ENCODE measurements at places on chromosomes 7 and 10.

DNA sequence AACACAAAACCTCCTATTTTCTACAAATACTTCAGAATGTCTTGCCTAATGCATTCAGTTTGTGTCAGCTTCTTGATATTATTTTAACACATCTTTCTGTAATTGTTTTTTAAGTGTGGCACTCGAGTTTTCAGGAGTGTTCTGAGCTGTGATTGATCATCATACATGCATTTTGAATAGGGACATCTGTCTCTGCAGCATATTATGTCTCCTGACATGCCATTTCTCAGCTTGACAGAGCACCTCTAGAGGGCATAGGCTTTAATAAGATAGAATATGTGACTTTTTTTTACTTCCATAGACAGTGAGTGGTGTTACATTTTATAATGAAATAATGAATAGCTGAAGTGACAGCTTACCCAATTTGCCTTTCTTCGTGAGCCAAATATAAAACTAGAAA lies 219.2 kb upstream of the HDAC9 start:
- DNase-seq: no peak

DNA sequence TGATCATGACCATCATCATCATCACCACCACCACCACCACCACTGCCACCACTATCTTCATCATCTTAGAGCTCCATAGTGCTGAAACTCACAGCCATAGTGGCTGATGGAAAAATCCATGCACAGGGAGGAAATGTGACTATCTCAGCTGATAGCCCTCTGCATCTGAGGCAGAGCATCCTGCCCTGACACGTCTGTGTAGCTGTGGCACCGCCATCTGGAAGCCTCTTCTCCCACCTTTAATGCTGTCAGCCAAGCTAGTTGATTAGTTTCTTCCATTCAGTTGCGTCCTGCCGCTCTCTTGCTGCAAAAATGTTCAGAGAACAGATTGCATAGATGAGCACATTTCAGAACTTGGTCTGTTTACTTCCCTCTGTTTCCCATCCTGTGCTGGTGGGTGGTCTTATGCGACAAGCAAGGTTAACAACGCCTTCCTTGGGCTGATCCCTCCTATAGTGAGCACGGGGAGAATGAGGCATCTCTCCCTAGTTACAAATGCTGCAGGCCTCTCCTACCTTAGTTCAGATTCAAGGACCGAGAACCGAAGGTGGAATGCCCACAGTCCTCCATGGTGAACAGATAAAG lies 478.6 kb downstream of the PLXNA4 start:
- DNase-seq: no peak

DNA sequence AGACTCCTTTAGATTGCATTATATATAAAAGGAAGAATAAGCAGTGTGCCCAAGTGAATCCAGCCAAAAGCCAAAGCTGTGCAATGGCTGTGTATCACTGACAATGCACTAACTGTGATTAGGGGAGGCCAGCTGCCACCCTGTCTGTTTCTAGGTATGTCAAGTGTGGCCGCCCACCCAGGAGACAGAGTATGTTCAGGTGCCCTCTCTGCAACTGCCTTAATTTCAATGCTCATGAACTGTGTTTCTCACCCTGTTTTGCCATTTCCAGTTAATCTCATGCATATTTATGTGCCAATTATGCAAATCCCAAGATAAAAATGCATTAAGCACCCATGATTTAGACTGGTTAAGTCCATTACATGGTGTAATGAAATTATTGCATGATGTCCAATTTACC lies 159.4 kb downstream of the FRMD4A start:
- DNase-seq: no peak

DNA sequence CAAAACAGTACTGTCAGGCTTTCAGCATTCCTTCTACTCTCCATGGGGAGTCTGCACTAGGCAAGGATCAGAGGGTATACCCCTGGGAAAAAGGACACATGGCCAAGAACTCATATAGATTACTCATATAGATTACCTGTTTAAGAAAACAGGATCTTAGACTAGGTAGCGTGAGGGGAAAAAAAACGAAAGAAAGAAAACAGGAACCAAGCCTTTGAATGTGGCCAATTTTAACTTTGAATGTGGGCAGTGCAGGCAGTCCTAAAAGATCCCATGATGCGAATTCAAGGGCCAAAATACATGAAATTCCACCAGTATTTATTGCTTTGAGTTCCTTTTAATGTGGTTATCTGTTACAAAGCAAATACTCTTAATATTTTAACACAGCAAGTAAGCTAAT lies 108.6 kb upstream of the TAC1 start:
- no peak for DNase-seq

DNA sequence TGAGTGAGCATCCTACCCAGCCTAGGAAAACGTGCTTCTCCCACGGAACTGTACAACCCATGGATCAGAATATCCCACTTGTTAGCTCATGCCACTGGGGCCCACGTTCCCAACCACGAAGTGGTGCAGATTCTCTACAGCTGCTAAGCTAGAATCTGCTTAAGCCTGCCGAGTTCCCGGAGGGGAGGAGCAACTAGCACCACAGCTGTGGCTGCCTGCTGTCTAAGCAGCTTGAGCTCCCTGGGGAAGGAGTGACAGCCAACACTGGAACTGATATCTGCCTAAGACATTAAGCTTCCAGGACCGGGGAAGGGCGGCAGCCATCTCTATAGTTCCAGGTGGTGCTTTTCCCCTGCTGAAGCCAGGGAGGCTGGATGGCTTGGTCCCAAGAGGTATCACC lies 334.7 kb upstream of the CHRM2 start:
- no peak for DNase-seq

DNA sequence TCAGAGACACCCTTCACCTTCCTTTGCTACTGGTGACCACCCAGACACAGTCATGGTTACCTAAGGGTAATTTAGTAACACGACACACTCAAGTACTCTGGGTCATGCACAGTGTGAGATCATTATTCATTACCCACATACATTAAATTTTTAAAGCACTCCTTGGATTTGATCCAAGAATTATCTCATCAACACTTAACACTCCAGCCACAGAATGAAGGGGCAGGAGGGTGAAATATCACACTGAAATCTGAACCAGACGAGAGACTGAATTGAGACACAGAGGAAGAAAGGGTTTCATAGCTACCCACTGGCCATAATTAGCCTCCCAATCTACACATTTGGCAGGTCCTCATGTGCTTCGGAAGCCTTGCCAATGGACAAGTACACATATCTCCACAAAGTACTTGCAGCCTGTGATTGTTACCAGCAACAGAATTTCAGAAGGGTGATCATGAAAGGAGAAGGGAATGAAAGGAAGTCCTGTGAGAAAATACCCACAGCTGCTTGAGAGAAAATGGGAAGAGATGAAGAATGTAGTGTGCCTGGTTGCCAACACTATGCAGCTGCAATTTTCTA lies 189.3 kb downstream of the POLR1F start:
- no peak for DNase-seq

DNA sequence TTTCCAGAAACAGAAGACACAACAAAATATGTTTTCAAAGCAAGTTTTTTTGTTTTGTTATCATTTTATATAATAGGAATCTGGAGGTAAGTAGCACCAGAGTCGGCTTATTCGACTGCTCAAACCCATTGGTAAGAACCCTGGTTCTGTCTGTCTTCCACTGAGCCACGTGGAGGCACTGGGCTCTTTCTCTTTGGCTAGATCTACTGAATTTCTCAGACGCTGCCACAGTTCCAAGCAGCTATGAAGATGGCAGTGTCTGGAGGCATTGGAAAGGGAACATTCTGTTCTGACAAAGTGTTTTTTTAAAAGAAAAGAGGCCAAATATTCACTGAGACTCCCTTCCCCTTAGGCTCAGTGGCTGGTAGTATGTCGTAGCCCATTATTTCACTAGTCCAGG lies 338.8 kb downstream of the NRG3 start:
- no peak for DNase-seq

DNA sequence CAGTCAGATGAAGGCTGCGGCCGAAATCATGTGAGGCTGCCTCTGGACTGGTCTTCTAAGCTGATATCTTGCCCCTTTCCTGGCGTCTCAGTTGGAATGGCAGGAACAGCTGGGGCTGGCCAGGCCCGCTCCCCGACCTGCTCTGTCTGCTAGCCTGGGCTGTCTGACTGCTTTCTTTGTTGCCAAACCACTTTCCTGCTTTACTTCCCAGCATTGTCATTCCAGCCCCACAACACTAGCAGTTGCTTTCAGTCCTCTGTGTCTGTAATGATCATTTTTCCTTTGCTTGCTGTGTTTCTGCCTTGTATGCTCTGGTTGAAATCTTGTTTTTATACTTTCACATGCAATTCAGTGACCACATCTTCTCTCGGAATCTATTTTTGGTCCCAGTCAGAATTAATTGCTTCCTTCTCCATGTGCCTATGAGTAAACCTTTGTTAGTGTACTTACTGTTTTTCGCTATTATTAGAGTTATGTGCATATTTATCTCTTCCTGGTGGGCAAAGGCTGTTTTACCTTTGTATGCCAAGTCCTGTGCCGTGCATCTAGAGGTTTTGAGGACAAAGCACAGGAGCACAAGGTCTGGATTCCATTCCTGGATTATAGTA lies 21.6 kb downstream of the PRPF18 start:
- no peak for DNase-seq

- DNase-seq: no peak
Observed at GRCh38 chr7:41889472-41889871, 186.6 kb upstream of the INHBA start.

DNA sequence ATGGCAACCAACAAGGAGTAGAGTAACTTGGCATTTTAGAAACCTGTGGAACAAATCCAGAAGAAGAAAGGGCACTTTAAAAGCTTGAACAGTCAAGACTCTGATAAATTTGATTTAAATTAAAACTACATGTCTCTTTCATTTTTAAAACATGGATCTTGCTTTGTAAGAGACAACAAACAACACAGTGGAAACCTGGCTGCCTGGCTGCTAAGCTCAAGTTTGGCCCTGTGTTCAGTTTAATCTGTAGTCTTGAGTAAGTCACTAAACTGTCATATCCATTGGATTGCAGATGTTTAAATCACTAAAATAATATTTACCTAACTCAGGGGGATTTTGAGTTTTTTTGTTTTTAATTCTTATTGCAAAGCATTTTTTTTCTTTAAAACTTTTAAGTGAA lies 374.9 kb upstream of the SEMA3D start:
- no peak for DNase-seq

DNA sequence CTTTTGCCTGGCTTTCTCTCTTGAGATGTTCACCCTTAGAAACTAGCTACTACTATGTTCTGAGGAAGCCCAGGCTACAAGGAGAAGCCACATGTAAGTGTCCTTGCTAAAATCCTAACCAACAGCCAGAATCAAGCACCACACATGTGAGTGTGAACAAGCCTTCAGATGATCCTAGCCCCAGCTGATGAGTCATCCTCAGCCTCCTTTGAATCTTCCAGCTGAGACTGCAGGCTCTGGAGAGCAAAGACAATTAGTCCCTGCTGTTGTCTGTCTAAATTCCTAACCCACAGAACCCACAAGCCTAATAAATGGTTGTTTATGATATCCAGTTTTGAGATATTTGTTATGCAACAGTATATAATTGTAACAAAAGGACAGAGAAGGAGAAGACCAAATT lies 92.8 kb upstream of the TAC1 start:
- no peak for DNase-seq

Data from T follicular helper cell (primary cell).